ENCODE measurements at places on chromosomes 2 and 18.

- no peak for DNase-seq
Measured at GRCh38 chr18:79664525-79665125, 15.0 kb upstream of the CTDP1 start.

DNA sequence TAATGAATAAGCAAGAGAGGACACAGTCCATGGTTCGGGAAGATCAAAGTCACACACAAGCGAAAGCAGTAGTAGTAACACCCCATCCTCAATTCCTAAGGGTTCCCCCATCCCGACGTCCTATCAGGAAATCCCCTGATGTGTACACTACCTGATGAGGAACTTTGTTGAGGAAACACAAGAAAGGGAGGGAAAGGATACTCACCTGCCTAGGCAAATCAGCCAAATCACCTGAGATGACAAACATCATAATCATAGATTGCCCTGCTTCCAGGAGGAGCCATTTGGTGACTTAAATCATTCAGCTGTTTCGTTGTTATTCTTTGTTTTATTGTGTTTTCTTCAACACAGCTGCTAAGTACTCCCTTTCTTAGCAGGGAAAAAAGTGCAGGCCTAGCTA, 55.5 kb upstream of the SPOPL start:
- DNase-seq = no peak

GRCh38 chr2:37709111-37709510, 37.7 kb upstream of the CDC42EP3 start:
- no peak for DNase-seq

DNA sequence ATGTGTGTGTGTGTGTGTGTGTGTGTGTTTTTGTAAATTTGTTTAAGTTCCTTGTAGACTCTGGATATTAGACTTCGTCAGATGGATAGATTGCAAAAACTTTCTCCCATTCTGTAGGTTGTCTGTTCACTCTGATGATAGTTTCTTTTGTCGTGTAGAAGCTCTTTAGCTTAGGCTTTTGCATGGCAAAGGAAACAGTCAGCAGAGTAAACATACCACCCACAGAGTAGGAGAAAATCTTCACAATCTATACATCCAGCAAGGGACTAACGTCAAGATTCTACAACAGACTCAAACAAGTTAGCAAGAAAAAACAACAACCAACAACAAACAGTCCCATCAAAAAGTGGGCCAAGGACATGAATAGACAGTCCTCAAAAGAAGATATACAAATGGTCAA, 336.7 kb upstream of the ATP5MC3 start:
- DNase-seq = no peak
